ENCODE measurements at places on chromosomes 13 and 19. TPM values are rescaled to one million over a fixed set of nuclear protein-coding genes. Genes with fewer than 3 reads are reported as not detected.

DNA sequence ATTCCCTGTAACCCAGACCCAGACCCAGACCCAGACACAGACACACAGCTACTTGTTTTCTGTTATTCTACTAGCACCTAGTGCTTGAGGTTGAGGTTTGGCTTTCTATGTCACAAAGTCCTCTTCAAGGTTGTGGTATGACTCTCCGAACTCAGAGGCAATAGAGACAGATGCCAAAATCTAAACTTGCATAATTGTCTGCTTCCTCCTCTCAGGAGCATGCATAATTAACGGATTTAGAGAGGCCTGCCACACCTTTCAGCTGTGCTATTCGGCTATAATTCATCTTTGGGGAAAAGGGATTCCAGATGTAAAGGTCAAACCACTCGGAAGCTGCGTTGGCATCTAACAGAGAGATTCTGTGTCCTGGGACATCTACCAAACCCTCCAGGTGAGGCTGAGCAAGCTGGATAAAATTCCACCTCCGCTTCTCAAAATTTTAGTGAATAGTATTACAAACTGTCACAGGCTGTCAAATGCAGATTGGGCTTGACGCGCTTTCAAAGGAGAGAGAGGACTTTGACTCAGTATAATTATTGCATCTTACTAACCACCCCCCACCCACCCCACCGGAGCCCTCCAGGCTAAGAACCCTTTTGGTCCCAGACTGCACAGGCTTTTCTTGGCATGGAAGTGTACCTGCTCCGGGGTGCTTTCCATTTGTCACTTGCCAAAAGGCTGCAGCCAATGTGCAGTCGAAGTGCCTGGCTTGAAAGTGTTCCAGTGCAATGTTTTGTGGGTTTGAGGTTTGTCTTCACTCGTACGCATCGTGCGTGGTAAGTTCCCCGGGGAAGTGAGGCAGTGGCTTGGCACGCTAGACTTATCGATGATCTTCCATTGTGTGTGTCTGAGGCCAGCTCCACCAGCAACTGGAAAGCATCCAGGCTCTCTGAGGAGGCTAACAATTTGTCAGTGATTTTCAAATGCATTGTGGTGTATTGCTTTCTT lies 194.1 kb downstream of the TDRD3 start:
- DNase-seq: no peak
- no peaks in the 10 kb centered on the region for H3K27me3 ChIP-seq
- no peak overlapping the region for H3K4me3 ChIP-seq
- H3K27ac ChIP-seq: no peak overlapping the region

- no peak overlapping the region for H3K4me3 ChIP-seq
- DNase-seq: no peak
- H3K27ac ChIP-seq: no peak overlapping the region
- H3K4me1 ChIP-seq: no peaks in the 10 kb centered on the region
- no peaks in the 10 kb centered on the region for H3K27me3 ChIP-seq
Observed at GRCh38 chr13:48443442-48444208, 30.7 kb upstream of the LPAR6 start.

DMKN gene
- 57.8 TPM for total RNA-seq

DNA sequence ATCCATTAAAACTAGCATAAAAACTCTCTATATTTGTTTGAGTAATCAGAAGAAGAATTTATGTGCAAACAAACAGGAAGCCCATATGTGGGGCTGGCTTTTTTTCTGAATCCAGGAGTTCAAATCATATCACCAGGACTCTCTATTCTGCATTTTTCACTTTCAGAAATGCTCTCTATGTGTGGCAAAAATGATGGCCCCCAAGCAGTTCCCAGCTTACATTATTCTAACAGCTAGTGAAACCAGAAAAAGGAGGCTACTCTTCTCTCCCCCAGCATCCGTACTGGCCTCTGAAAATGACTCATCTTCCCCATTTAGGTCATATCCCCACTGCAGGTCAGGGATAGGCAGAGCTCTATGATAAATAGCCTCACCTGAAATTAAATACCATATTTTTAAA lies 20.4 kb downstream of the RBM26 start:
- no peaks in the 10 kb centered on the region for H3K27me3 ChIP-seq
- no peak overlapping the region for H3K4me3 ChIP-seq
- peak; percentile 85 for DNase-seq
- no peaks in the 10 kb centered on the region for H3K36me3 ChIP-seq

- H3K36me3 ChIP-seq: no peaks in the 10 kb centered on the region
- H3K27me3 ChIP-seq: no peaks in the 10 kb centered on the region
- no peaks in the 10 kb centered on the region for H3K4me1 ChIP-seq
- DNase-seq: no peak
- no peak overlapping the region for H3K4me3 ChIP-seq
Observed at GRCh38 chr13:103618151-103618550, 551.9 kb upstream of the SLC10A2 start.
